ENCODE measurements at places on chromosomes 11 and 22.

GRCh38 chr22:24284747-24285203 is 14.1 kb downstream of the SPECC1L start:
- peak overlapping the region; percentile 69 for H3K27ac ChIP-seq
- no peak for DNase-seq
- peaks cover 28% of the 10 kb centered on the region for H3K36me3 ChIP-seq

DNA sequence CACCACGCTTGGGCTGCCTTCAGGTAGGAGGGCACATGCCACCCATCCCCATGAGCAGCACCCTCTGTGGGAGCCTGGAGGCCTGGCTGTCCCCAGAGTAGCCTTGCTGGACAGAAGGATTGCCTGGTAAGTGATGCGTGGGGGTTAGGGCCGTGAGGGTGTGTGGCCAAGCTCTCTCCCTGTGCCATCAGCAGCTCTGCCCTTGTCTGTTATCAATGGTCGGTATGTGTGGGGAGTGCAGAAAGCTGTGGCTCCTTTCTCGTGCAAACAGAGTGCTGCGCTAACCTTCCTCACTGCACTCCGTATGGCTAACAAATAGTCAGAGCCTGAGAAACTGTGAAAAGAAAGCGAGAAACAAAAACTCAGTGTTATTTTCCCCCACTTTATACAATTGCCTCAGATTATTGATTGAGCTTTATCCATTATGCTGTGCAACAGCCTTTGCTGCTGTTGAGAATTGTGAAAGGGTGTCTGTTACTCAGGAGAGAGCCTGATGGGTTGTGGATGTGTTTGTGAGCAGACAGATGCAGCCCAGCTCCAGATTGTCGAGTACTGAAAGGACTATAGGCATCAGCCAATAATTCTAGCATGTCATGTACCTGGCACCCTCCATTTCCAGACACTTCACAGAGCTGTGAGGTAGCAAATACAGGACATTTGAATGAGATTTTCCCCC is 432.2 kb downstream of the NTM start:
- H3K4me1 ChIP-seq = no peaks in the 10 kb centered on the region
- no peak overlapping the region for H3K4me3 ChIP-seq
- DNase-seq = no peak
- H3K27me3 ChIP-seq = no peaks in the 10 kb centered on the region
- H3K36me3 ChIP-seq = no peaks in the 10 kb centered on the region
- H3K27ac ChIP-seq = no peak overlapping the region

GRCh38 chr11:42239188-42239587 is 779.7 kb upstream of the LRRC4C start:
- no peaks in the 10 kb centered on the region for H3K36me3 ChIP-seq
- no peak overlapping the region for H3K27ac ChIP-seq
- no peak for DNase-seq
- no peaks in the 10 kb centered on the region for H3K4me1 ChIP-seq
- H3K27me3 ChIP-seq = no peaks in the 10 kb centered on the region
- no peak overlapping the region for H3K4me3 ChIP-seq

DNA sequence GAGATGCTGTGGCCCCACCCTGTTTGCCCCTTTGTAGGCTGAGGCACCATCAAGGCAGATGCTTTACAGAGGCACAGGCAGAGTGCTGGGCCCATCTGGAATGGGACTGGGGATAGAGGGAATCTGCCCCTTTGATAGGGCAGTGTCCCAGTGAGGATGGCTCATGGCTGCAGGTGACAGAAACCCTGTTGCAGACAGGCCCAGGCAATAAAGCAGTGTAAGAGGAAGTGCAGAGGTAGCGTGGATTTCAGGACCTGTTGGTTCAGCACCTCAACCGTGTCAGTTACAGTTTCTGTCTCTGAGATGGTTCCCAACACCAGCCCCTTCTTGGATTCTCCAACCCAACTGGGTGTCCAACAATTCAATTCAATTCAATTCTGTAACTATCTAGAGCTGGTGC is 25.1 kb downstream of the PRDM11 start:
- H3K36me3 ChIP-seq = no peaks in the 10 kb centered on the region
- peaks cover 17% of the 10 kb centered on the region for H3K27me3 ChIP-seq

GRCh38 chr22:36277482-36278291 is 24.8 kb downstream of the APOL1 start:
- peaks cover 32% of the 10 kb centered on the region for H3K36me3 ChIP-seq
- peaks cover 4% of the 10 kb centered on the region for H3K4me1 ChIP-seq
- peak overlapping the region; percentile 40 for H3K27ac ChIP-seq
- H3K4me3 ChIP-seq = no peak overlapping the region

- no peak overlapping the region for H3K27ac ChIP-seq
- no peaks in the 10 kb centered on the region for H3K27me3 ChIP-seq
- no peaks in the 10 kb centered on the region for H3K36me3 ChIP-seq
Measured at GRCh38 chr11:3153291-3153861, 11.7 kb downstream of the OSBPL5 start.

DNA sequence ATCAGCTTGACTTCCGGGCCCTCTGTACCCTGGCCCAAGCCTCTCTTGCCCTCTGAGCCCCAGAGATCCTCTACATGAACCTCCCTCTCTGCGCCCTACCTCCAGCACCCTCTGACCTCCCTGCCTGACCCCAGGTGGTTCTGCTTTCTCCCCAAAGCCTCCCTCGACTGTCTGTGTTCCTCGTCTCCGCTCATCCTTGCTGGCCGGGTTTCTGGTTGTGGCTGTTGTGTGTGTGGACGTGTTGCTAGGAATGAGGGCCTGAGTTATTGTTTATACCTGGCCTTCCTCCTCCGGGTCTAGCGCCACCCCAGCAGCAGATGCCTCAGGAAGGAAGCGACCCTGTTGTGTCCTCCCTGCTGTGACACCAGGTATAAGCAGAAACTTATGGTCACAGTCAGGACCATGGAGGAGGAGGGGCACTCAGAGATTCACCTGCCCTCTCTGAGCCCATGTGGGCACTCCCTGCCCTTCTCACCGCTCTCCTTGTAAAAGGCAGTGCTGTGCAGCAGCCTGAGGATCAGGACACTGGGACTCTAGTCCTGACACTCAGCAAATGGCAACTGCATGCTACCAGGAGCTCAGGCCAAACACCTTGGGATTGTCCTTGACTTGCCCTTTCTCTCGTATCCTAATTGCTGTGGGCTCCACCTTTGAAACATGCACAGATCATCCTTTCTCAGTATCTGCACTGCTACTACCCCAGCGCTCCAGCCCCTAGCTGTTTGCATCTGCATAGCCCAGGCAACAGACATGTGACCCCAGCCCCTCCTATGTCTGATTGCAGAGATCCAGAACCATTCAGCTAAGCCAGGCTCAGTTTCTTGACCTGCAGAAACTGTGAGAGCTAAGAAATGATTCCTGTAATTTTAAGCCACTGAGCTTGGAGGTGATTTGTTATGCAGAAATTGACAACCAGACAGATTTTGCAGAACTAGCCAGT is 140.1 kb downstream of the ST3GAL4 start:
- DNase-seq = no peak
- no peak overlapping the region for H3K27ac ChIP-seq
- H3K4me1 ChIP-seq = no peaks in the 10 kb centered on the region
- H3K27me3 ChIP-seq = peaks cover 2% of the 10 kb centered on the region
- no peaks in the 10 kb centered on the region for H3K36me3 ChIP-seq
- no peak overlapping the region for H3K4me3 ChIP-seq

GRCh38 chr11:134655189-134655989 is 243.3 kb upstream of the B3GAT1 start:
- no peak for DNase-seq
- no peak overlapping the region for H3K27ac ChIP-seq
- peaks cover 4% of the 10 kb centered on the region for H3K4me1 ChIP-seq
- H3K36me3 ChIP-seq = no peaks in the 10 kb centered on the region
- H3K27me3 ChIP-seq = peaks cover 1% of the 10 kb centered on the region

- H3K27me3 ChIP-seq = no peaks in the 10 kb centered on the region
- peaks cover 14% of the 10 kb centered on the region for H3K36me3 ChIP-seq
- peaks cover 3% of the 10 kb centered on the region for H3K4me1 ChIP-seq
- no peak for DNase-seq
- peak overlapping the region; percentile 25 for H3K27ac ChIP-seq
- H3K4me3 ChIP-seq = no peak overlapping the region
Measured at GRCh38 chr11:95877291-95877690, 46.6 kb downstream of the MTMR2 start.

- peak overlapping the region; percentile 95 for H3K4me3 ChIP-seq
- H3K36me3 ChIP-seq = peaks cover 14% of the 10 kb centered on the region
- H3K27ac ChIP-seq = peak overlapping the region; percentile 92
- DNase-seq = no peak
- H3K27me3 ChIP-seq = peaks cover 20% of the 10 kb centered on the region
Measured at GRCh38 chr11:85647078-85647477, 689 bp upstream of the TMEM126A start.

DNA sequence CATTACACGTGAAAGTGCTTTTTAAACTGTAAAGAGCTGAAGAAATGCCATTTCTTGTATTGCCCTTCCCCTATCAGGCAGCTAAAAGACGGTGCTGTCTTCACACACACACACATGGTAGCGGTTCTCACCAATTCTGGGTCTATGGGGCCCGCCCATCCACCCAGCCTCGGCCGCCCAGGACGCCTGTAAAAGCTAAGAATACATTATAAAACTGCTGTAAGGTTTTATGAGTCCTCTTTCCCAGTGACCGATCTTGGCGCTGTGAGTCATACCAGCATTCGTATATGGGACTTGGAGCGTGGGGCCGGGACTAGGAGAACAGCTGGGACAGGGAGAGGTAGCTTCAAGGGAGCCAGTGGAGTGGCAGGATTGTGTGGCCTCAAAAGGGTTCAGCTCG is 149.7 kb upstream of the CADM1 start:
- no peak for DNase-seq
- no peak overlapping the region for H3K27ac ChIP-seq
- peaks cover 2% of the 10 kb centered on the region for H3K4me1 ChIP-seq
- H3K36me3 ChIP-seq = no peaks in the 10 kb centered on the region
- peaks cover 12% of the 10 kb centered on the region for H3K27me3 ChIP-seq

DNA sequence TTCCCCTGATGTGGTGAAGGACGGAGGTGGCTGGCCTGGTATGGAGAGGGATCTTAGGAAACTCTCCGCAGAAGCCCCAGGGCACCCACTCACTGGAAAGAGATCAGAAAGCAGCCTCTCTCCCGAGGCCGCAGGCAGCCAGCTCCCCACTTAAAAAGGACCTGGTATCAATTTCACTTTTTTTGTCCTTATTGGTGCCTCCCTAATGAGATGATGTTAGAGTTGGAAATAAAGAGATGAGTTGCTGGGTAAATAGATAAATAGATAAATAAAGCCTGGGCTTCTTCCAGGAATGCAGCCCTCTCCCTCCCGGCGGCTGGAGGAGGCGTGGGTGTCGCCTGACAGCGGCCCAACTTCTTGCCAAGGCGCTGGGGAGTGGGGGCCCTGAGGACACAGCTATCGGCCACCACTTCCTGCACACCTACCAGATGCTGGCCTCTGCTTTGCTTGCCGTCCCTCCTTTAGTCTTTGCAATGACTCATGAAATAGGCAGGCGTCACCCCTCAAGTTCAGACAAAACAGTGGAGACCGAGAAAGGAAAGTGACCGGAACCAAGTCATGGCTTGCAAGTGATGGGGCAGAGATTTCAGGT is 42.9 kb downstream of the LINC01488 start:
- no peaks in the 10 kb centered on the region for H3K4me1 ChIP-seq
- H3K4me3 ChIP-seq = no peak overlapping the region
- H3K27me3 ChIP-seq = no peaks in the 10 kb centered on the region

- H3K27ac ChIP-seq = no peak overlapping the region
- no peaks in the 10 kb centered on the region for H3K36me3 ChIP-seq
- peaks cover 58% of the 10 kb centered on the region for H3K4me1 ChIP-seq
- no peak for DNase-seq
- H3K4me3 ChIP-seq = no peak overlapping the region
Measured at GRCh38 chr11:12090761-12091258, 19.6 kb upstream of the MICAL2 start.

Measured in activated T-helper 2 cell treated with anti-CD3 and anti-CD28 coated beads, Interferon-gamma antibody, Interleukin-2, Interleukin-4, amounts not matched to agents 10 μg/mL and 5 μg/mL and 100 μg/mL, durations not matched to agents 14 hours and 24 hours and 36 hours (primary cell).